ENCODE measurements at places on chromosomes 5 and 9.
A peak's percentile ranks its signal among the peaks of the same experiment; 100 is the strongest.

DNA sequence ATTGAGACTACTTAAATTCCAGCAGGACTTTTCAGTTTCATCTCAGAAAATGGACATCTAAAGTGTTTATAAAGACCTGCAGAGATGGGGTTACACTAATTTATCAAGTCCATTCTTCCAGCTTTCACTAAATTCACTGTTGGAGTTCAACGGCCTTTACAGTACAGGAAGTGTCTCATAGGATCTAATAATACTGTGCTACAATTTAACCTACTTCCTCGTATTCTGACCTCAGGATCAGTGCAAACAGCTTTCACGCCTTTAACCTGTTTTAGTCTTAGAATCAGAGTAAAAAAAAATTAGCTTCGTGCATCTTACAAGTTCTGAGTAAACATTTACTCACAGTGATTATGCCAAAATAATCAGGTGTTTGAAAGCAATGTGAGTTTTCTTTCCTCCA, 632.6 kb upstream of the DMAC1 start:
- no peak for DNase-seq

GRCh38 chr5:158776681-158777080, 323.0 kb downstream of the EBF1 start:
- DNase-seq: no peak

DNA sequence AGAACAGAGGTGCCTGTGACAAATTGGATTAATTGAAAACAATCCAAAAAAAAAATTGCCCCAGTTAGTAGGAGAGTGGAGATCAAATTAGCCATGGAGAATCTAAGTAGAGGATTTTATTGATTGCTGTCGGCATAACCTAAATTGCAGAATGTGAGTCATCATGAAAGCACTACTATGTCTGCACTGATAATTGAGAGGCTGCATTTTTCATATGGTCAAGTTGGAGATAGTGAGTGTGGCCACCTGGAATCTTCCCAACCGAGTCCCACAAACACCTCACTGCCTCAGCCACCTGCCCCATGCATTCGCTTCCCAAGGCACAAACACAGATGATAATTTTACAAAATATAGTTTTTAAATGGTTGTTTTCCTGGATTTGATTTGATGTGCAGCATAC, 123.7 kb downstream of the NTRK2 start:
- DNase-seq: peak; percentile 8

DNA sequence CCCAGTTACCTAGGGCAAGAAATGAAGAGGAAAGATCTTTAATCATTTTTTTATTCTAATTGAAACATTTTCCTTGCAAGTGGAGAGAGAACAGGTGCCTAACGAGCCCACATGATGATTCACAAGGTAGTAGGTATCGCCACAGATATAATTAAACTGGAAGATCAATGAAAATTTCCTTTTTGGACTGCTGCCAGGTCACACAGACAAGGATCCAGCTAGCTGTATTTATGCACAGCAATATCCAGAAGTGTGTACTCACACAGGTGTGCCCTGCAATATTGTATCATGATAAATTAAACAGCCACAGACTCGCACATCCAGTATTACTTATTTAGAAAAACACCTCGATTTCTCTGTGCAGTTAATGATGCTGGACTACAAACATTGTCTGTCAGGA, 294.0 kb upstream of the SMARCA2 start:
- no peak for DNase-seq

GRCh38 chr5:178207917-178208280, 3.6 kb downstream of the HNRNPAB start:
- DNase-seq: no peak

DNA sequence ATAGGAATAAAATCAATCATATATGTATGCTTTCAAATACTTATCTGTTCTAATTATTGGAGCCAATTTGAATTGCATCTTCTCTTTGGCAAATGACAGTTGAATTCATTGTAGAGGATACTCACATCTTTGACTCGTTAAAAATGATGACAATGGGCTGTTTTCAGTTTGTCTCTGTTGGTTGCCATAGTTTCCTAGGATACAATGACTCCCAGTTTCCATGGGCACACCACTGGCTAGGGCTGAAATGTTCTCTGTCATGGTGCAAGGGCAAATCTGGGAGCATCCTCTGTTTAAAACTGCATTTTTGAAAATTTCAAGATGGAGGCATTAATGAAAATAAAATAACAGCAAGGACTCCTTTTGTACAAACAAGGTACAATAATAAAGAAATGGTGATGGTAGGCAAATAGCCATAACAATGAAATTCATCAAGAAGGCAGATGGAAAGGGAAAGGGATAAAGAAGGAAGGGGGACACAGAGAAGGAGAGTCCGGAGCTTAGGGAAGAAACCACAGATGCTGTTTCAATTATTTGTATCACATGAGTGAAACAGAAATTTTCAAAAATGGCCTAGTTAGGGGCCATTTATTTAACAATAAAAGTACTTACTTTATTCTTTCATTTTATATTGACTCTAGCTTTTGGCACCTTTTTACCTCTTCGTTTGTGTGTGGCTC, 378.8 kb upstream of the SEMA6A start:
- no peak for DNase-seq

- peak; percentile 65 for DNase-seq
These were observed 112.9 kb upstream of the LMX1B start for GRCh38 chr9:126500600-126501382.

GRCh38 chr5:34563931-34564709, 92.0 kb upstream of the RAI14 start:
- peak; percentile 61 for DNase-seq
